Astrocyte of the spinal cord (primary cell): ENCODE measurements at places on chromosomes 3 and 15.

GRCh38 chr3:195384952-195385351, 57.9 kb downstream of the ACAP2 start:
- DNase-seq: no peak

- DNase-seq: peak; percentile 52
Measured at GRCh38 chr3:45760878-45761711, 35.2 kb downstream of the SLC6A20 start.

GRCh38 chr15:90479656-90480055, 50.1 kb upstream of the CRTC3 start:
- DNase-seq: peak; percentile 63

GRCh38 chr15:99249270-99249841, at the start of gene TTC23:
TSS of gene TTC23 (minus strand) at chr15:99249581. CDS start at chr15:99228712, 20,869 bp downstream.
- DNase-seq: peak; percentile 91

GRCh38 chr3:61780455-61781228, 219.3 kb downstream of the PTPRG start:
- DNase-seq: no peak

GRCh38 chr3:66479532-66479947, 21.3 kb downstream of the LRIG1 start:
- no peak for DNase-seq

- no peak for DNase-seq
Measured at GRCh38 chr3:112088944-112089343, 2.8 kb downstream of the C3orf52 start.

DNA sequence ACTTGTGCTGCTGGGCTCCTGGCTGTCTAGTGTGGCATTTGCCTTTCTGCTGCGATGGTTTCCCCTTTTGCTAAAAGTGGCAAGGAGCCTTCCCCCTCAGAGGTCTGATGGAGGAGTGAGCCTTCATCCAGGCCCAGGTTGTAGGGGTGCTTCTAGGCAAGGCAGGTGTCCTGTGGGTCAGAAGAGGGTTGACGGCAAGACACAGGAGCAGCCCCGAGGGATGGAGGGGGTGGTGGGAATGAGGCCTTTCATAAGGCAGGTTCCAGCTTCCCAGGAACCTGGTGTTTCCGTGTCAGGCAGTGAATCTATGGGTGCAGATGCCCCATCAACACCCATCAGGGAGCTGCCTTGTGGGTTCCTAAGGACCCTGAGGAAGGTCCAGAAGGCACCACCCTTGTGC, 63.0 kb upstream of the TAMM41 start:
- DNase-seq: no peak

GRCh38 chr3:67941433-67942030, 287.1 kb upstream of the SUCLG2 start:
- no peak for DNase-seq

DNA sequence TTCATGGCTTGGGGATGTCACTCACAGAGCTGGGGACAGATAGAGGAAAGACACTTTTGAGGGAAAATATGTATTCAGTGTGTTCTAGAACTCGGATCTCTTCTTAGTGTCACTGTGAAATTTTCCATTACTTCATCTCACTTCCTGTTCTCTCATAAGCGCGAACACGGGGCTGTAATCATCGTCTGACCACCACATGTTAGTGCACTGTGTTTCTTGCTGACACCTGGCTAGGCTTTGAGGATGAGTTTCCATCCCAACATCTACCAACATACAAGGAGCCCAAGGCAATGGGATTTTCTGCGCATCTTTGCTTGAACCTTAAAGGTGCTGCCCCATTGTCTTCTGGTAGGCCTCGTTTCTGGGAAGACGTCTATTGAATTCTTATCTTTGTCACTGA, 84.0 kb downstream of the LIPC start:
- no peak for DNase-seq

GRCh38 chr15:56844892-56845291, 73.6 kb upstream of the TCF12 start:
- DNase-seq: no peak

DNA sequence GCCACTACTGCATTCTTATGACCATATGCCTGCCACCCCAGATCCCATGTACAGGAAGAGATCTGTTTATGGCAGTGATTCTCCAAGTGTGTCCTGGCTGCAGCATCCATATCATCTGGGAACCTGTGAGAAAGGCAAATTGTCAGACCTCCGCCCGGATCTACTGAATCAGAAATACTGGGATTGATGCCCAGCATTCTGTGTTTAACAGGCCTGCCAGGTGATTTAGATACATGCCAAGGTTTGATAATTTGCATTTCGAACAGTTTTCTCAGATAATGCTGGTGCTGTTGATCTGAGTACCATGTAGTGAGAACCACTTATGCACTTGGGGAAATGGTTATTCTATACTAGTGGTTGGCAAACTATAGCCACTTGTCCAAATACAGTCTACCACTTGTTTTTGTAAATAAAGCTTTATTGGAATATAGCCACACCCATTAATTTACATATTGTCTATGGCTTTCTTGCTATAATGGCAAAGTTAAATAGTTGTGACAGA, 165.4 kb downstream of the SSR3 start:
- no peak for DNase-seq

DNA sequence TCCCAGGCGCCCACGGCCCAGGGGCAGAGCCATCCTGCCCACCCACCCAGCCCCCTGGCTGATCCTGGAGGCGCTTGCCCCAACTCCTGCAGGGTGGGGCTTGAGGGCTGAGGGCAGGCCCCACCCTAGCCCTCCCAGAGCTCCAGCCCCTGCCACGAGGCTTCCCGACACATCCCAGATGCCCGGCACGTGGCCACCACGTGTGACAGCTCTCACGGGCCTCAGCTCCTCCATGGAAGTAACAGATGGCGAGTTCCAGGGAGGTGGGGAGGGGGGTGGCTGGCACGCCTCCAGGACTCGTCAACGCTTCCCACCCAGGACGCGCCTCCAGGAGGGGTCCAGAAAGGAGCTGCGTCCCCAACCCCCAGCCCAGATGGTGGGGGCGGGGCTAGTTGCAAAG, 29.1 kb downstream of the PLXND1 start:
- DNase-seq: no peak

DNA sequence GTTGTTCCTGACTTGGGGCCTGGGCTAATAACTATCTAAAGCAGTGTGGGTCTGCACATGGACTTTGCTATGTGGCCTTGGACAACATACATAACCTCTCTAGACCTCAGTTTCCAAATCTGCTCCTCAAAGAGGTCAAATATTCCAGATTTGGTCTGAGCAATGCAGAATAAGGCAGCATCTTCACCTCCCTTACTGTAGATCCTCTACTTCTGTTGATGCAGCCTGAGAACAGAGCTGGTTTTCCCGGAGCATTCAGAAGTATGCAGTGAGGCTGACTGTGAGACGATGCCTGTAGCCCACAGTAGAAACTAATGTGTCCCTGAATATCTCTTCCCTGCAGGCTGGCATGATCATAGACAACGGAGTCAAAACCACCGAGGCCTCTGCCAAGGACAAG, 65.3 kb downstream of the MESD start:
- no peak for DNase-seq

GRCh38 chr3:4419920-4420319, 47.1 kb downstream of the SUMF1 start:
- DNase-seq: no peak

- DNase-seq: no peak
Measured at GRCh38 chr3:108407886-108408285, 102.5 kb downstream of the MYH15 start.

DNA sequence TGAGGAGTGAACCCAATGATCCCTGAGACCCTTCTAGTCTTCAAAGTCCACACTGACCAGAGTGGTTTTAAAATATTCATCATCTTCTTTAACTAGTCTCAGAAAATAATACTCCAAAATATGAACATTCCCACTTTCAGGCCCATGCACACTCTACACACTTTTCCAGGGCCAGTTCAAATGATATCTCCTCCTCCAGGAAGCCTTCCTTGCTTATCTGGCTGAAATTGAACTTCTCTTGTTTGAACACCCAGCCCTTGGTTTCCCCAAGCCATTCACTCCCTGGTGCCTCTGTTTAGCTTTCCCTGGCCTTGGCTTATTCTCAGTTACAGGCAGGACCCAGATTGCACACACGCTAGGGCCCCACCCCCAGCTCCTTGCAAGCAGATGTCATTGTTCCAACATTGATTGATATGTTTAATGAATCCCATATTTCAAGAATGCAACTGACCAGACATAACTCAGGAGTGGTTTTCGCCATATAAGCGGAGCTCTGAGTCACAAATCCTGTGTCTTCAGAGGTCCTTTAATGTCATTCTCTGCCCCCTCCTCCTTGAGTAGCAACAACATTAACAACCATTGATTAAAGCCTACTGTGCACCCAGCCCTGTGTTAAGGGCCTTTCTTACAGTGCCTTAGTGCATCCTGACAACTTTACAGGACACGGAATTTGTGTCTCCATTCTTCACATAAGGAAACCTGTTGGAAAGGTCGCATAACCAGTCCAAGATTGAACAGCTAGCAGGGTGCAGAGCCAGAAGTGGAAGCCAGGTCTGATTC, 2.1 kb downstream of the ITGA11 start:
- DNase-seq: no peak

DNA sequence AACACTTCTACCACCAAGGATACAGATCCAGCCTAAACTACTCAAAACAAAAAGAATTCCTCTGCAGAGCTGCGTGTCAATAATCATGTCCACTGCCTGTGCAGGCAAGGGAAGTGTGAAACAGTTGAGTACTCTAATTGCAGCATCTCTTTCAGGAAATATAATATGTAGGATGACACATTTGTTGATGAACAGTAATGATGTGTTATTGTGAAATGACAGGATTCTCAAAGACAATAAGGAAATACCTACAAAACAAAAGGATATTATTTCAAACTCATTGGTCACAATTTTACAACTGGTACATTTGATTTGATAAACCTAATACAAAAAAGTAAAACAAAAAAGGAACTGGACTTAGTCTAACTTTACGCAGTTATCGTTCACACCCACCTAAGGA, 4.4 kb downstream of the SPG11 start:
- DNase-seq: no peak

- DNase-seq: no peak
Measured at GRCh38 chr3:150454085-150454484, 46.0 kb downstream of the TSC22D2 start.

DNA sequence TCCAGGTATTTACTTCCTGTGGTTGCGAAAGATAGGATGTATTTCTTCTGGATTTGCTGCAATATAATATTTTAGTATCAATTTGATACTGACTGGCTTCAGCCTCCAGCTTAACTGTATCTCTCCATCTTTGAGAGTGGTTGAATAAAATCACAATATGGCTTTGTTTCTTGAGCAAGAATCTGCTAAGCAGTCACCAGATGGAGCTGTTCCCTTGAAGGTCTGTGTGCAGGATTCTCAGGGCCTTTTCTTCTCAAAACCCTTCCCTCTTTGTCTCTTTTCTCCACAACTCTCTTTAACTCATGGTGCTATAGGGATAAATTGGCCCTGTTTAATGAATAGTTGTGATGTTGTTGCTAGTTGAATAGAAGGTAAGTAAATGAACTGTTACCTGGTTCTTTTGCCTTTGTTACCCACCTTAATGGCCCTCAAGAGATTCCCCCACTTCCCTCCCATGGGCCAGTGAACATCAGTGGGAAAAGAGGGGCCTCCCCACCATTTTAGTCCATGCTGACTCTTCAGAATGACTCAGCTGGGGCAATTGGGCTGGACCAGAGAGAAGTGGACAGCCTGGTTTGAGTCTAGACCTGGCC, 34.8 kb upstream of the RAB6B start:
- DNase-seq: peak; percentile 82

DNA sequence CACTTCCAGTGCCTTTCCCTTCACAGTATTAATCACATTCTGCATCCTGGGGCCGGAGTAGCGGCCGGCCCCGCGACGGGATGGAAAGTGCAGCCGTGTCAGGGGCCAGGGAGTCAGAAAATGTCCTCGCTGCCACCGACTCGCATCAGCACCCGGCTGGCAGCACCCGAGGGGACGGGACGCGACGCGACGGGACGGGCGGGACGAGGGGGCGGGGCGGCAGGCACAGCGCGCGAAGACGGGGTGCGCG, 353 bp downstream of the ATG3 start:
- DNase-seq: no peak

GRCh38 chr15:22262613-22263020, 182.3 kb downstream of the OR4M2 start:
- DNase-seq: no peak

DNA sequence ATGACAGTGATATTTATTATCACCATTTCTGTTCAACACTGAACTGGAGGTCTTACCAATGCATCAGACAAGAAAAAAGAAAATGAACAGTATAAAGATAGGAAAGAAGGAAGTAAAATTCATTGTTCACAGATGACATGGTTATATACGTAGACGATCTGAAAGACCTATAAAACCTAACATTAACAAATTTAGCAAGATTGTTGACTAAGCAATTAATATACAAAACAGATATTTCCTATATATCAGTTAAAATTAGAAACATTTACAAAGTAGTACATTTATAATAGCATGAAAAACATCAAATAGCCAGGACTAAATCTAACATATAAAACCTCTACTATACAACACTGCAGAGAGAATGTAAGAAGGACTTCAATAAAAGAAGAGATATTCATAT, 92.8 kb upstream of the MELTF start:
- DNase-seq: no peak

DNA sequence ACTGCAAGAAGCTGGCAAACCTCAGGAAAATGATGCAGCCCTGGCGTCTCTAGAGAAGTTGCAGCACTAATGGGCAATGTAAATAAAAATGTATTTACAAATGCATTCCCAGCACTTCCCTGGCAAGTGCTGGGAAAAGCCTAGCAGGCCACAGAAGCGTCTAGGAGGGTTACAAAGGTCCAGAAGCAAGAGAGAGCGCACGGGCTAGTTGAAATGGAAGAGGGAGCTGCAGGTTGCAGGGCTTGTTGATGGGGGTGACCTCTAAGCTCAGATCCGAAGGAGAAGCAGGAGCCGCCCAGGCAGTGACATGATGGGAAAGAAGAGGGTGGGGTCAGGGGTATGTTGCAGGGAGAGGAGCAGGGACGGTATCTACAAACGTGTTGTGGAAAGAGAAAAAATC, 2.7 kb upstream of the KNL1 start:
- no peak for DNase-seq

DNA sequence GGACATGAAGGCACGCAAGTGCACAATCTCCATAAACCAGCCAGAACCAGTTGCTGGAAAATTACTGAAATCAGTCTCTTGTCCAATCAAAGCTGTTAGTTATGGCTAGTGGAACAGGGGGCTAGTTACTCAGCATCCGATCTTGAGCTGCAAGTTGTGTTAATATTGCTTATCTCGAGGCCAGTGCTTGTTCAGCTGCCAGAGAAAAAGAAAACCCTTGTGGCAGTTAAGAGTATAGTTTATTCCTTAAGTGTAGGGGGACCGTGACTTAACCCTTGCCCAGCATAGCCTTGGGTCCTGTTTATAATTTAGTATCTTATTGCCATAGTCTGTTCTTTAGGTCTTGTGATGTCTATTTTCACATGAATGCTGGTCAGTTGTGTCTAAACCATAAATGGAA, 268.5 kb downstream of the CD47 start:
- no peak for DNase-seq

DNA sequence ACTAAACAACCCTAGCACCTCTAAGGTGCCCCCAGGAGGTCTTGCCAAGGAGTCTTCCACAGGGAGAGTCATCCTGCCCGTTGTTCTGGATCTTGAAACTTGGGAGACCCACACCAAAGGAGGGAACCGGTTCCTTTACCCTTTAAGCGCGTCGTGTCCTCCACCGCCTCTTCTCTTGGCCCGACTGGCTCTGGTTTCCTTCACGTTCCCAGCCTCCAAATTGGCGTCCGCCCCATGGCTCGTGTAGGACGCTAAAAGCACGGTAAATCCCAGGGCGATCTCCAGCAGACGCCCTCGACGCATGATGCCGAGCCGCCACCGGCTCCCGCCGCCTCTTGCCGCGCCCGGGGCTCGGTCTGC, 1.1 kb downstream of the FBN1 start:
- DNase-seq: peak; percentile 47

- DNase-seq: peak; percentile 41
Measured at GRCh38 chr3:178131801-178132200, 404.4 kb upstream of the KCNMB2 start.

GRCh38 chr15:80710635-80711554, 15.8 kb downstream of the ABHD17C start:
- peak; percentile 13 for DNase-seq
